ENCODE measurements at places on chromosomes 7 and 10.

DNA sequence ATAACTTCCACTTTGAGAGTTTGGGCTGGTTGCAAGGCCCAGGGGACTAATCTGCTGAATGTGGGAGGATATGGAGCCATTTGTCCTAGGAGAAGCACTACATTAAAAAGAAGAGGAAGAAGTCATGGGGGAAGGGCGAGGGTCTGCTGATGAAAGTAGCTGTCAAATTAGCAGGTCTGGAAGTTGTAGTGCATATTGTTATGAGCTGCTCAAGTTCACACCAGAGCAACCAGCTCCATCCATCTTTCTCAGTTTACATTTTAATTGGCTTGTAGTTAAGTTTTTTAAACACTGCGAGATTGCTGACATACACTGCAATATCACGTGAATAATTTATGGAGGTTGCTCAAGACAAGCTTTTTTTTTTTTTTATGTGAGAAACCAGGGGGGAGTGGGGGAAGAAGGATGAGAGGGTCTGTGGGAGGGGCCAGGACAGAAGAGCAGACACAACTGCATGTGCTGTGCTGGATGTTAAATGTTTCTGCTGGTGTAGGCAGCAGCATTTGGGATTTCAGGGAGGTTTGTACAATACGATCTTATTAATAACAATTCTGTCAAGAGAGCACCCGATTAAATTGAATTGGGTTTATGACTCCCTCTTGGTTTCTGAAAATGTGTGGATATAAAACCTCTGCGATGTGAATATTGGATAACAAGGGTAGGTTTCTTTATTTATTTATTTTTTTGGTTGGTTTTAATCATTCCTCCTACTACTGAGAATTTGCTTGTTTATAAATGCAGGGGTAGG is 759.0 kb upstream of the GALNT17 start:
- DNase-seq: no peak

- no peak for DNase-seq
These were observed 51.0 kb downstream of the CAV1 start for GRCh38 chr7:116575853-116576252.

DNA sequence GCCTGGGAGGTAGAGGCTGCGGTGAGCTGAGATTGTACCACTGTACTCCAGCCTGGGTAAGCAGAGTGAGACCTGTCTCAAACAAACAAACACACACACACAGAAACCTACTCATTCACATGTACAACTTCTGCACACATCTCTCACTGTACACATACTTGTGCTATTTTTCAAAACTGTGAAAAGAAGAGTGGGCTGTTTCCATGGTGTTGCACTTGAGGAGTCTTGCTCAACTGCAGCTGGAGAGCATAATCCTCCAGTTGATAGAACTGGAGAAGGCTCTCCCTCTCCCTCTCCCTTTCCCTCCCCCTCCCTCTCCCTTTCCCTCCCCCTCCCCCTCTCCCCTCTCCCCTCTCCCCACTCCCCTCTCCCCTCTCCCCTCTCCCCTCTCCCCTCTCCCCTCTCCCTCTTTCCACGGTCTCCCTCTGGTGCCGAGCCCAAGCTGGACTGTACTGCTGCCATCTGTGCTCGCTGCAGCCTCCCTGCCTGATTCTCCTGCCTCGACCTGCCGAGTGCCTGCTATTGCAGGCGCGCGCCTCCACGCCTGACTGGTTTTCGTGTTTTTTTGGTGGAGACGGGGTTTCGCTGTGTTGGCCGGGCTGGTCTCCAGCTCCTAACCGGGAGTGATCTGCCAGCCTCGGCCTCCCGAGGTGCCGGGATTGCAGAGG is 43.7 kb upstream of the DLD start:
- DNase-seq: no peak

DNA sequence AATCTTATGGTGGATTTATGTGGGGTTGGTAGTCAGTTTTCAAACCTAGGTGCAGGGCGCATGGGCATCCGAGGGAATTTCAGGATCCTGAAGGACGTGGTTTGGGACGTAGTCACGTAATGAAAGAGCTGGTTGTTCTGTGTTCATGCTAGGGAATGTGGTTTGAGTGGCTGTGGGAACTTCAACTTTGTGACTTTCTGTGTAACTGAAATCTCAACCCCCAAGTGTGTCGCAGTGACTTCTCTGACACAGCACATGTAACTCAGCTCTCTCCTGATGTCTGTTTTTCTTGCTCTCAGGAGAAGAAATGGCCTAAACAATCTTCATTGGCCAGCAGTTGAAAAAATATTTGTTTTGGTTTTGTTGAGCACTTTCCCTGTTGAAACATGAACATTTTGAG is 199.0 kb downstream of the PTEN start:
- no peak for DNase-seq

DNA sequence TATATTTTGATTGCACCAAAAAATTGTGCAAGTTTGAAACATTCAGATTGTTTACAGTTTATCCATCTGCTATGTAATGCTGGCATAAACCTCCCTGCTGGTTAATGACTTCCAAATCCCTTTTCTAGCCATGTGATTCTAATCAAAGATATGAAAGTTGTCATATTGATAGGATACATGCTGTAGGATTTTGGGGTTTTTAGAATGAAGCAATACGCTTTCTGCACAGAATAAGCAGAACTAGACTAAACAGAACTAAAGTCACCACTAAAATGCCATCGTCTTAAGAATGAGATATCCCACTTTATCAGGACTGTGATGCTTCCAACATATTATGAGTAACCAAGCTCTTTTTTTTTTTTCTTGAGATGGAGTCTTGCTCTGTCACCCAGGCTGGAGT is 856 bp downstream of the SSMEM1 start:
- DNase-seq: no peak

- DNase-seq: no peak
These were observed 688.5 kb downstream of the PARD3 start for GRCh38 chr10:34126371-34127151.

GRCh38 chr7:16233517-16233916 is 187.8 kb downstream of the CRPPA start:
- no peak for DNase-seq

DNA sequence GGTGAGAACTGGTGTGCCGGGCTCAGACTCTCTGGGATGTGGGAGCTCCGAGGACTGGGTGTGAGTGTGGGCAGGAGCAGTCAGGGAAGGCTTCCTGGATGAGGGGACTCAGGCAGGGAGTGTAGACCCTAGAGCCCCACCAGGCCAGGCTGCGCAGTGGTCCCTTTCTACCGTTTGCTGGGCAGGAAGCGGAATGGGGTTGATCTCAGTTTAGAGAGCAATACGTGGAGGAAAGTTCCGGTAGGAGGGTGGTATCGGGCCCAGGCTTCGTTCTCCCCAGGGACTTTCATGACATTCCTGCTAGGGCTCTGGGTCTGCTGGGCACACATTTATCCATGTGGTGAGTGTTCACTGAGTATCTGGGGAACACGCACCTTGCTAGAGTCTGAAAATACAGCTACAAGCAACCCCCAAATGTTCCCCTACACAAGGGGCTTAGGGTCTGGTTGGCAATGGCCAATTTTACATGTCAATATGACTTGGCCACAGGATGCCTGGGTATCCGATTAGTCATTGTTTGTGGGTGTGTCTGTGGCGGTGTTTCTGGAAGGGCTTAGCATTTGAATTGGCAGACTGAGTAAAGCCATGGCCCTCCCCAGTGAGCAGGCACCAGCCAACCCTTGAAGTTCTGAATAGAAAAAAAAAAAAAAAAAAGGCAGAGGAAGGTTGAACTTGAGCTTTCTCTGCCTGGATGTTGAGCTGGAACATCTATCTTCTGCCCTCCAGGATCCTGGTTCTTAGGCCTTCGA is 20.8 kb downstream of the GHRHR start:
- DNase-seq: no peak

- no peak for DNase-seq
These were observed 29.5 kb downstream of the CTNNA3 start for GRCh38 chr10:67666416-67667034.

All from stimulated activated CD8-positive, alpha-beta memory T cell treated with anti-CD3 and anti-CD28 coated beads, Interleukin-7, amount 100 ng/mL, for 1 hour (primary cell).